Dermis blood vessel endothelial cell (primary cell): ENCODE measurements at places on chromosomes 5 and 9. TPM values are rescaled to one million over a fixed set of nuclear protein-coding genes. Genes with fewer than 3 reads are reported as not detected.

FREM1 gene
- under 0.01 TPM in 1 of 2 replicates, not detected in the other for total RNA-seq

SMIM33 gene
- not detected in 2 replicates for total RNA-seq

SHC3 gene
- 0.05 and 0.17 TPM in 2 replicates for total RNA-seq

SNCAIP gene
- total RNA-seq = 35.9 and 93.1 TPM in 2 replicates

ANXA2R gene
- total RNA-seq = 7.7 and 7.8 TPM in 2 replicates

CDH9 gene
- not detected in 2 replicates for total RNA-seq

TRIO gene
- total RNA-seq = 190 and 204 TPM in 2 replicates

PPWD1 gene
- 49.5 and 53.6 TPM in 2 replicates for total RNA-seq

SHB gene
- 32.8 and 33.4 TPM in 2 replicates for total RNA-seq

FGFR4 gene
- 2.6 and 8.1 TPM in 2 replicates for total RNA-seq

LCN2 gene
- 0.14 TPM in 1 of 2 replicates, not detected in the other for total RNA-seq

CBY3 gene
- not detected in 2 replicates for total RNA-seq

PCDHB4 gene
- total RNA-seq = 0.17 and 0.19 TPM in 2 replicates
